Islet precursor cell (in vitro differentiated cells): ENCODE measurements at places on chromosomes 3 and 15.

GRCh38 chr15:101121511-101122090 is 130.2 kb downstream of the CHSY1 start:
- DNase-seq: peak; percentile 92

DNA sequence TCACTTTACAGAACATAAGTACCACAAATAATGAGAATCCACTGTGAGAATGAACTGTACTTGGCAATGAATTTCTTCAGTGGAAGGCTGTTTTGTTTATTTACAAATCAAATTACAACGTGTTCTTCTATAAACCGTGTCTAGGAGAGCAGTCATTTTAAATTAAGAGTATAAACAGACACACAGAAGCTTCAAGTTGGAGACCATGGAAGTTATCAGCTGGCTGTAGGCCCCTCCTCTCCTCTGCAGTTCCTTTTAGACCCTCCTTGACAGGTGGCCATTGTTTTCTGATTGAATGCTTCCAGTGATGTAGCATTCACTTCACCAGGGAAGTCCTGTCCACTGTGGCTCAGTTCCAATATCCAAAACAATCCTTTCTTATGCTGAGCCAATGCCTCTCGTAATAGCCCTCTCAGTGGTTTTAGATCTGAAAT is 7.3 kb upstream of the MAPK6 start:
- DNase-seq: no peak

DNA sequence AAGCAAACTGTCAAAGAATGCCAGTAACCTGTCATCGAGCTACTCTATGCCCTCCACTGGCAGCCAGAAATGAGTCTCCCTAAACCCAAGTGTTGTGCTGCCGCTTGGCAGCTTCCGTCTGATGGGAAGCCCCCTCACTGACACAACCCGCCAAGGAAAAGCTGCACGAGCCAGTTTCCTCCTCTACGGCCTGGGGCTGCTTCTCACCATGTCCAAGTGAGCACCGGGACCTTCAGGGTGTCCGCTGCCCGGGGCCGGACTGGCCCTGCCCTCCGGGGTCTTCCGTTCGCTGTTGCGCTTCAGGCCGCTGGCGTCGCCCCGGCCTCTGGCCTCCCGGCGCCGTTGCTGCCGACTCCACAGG is 490 bp downstream of the TOMM70 start:
- DNase-seq: peak; percentile 57

DNA sequence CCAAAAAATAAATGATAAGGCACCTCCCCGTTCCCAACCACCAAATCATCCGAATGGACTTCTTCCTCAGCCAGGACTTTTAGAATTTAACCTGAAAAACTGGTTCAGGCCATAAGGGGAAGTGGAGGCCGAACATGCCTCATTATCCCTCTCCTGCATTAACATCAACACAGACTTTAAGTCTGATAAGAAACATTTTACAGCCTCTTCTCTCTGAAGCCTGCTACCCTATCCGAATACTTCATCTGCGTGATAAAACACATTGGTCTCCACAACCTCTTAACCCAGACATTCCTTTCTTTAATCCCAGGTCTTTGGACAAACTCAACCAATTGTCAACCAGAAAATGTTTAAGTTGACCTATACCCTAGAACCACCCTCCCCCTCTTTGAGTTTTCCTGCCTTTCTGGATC is 850 bp upstream of the SLC41A3 start:
- DNase-seq: no peak

DNA sequence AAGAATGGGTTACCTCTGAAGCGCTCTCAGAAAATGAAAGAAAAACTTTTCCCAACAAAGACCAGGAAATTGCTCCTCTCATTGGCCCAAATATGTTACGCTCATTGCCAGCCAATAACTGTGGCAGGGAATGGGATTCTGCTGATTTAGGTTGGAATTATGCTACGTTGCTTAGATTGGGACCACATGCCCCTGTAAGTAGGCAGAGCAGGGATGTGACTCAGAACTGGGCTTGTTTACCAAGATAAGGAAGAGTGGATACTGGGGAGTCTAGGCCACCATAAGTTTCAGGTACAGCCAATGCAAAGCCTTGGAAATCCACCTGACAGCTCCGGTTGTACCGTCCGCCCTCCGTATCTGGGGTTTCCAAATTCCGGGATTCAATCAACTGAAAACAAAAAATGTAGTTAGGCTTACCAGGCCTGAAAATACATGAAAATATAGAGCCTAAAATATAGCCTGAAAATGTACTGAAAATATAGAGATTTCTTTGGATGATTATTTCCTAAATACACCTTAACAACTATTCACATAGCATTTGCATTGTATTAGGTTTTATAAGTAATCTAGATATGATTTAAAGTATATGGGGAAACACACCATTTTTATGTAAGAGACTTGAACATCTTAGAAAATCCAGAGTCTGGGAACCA is 1.5 kb upstream of the TCF12 start:
- no peak for DNase-seq

DNA sequence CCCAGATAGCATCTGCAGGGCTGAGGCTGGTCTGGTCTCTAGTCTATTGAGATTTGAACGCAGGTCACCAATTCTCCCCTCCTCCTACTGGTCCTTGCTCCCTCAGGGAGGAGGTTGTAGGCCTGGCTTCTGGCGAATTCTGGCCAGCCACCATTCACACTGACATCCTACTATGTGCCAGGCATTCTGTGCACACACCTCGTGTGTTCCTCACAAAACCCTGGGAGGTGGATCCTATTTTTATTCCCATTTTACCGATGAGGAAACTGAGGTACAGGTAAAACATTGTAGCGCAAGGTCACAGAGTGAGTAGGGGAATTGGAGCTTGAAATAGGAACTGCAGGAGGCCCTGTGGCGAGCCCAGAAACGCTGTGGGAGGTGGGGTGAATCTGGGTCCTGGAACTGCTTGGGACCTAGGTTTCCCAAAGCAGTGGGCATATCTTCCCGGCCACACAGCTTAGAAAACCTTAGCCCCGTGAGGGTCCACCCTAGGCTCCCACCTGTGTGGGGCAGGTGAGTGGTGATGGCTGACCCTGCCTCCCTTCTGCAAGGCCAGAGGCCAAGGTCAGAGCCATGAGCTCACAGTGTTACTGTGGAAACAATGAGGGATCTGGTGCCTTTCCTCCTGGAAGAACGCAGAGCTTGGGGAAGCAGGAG is 4.8 kb upstream of the ATP2B2 start:
- no peak for DNase-seq

DNA sequence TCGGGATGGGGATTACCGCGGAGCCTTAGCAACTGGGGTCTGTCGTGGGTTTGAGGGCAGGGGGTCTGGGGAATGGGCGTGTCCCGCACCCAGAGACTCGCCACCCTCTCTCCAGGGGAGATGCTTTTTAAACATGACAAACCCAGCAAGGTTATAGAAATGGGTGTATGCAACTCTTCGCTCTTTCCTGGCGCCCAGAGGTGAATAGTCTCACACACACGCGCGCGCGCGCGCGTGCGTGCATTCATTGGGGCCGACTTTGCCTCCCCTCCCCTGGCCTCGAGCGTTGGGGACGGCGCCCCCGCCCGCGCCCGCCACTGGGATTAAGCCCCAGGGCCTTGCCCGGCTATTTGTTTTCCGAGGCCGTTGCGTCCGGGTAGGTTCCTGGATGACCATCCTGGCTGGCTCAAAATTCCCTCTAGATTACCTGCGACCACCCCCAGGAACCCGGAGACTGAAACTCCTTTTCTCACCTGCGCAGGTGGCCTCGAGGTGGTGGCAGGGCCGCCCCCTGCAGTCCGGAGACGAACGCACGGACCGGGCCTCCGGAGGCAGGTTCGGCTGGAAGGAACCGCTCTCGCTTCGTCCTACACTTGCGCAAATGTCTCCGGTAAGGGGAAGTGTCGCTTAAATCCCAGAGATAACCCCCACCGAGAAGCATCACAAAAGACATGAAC is 777 bp downstream of the GPR160 start:
- DNase-seq: peak; percentile 61

DNA sequence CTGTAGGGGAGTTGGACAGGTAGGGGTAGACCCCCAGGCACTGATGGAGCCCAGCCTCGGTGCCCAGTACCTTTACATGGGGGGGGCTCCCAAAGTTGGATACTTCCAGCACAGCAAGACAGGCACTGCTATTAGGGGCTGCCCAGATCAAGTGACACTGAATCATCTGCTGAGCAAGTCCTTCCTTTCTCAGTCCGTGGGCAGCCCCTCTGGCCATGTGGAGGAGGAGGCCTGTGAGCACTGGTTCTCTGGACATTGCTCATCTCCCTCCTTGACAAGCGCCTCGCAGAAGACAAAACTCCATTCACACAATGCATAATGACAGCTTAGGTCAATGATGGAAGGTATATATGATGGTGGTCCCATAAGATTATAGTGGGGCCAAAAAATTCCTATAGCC is 35.7 kb downstream of the EEFSEC start:
- no peak for DNase-seq

GRCh38 chr3:62433396-62433795 is 60.0 kb upstream of the FEZF2 start:
- DNase-seq: no peak

DNA sequence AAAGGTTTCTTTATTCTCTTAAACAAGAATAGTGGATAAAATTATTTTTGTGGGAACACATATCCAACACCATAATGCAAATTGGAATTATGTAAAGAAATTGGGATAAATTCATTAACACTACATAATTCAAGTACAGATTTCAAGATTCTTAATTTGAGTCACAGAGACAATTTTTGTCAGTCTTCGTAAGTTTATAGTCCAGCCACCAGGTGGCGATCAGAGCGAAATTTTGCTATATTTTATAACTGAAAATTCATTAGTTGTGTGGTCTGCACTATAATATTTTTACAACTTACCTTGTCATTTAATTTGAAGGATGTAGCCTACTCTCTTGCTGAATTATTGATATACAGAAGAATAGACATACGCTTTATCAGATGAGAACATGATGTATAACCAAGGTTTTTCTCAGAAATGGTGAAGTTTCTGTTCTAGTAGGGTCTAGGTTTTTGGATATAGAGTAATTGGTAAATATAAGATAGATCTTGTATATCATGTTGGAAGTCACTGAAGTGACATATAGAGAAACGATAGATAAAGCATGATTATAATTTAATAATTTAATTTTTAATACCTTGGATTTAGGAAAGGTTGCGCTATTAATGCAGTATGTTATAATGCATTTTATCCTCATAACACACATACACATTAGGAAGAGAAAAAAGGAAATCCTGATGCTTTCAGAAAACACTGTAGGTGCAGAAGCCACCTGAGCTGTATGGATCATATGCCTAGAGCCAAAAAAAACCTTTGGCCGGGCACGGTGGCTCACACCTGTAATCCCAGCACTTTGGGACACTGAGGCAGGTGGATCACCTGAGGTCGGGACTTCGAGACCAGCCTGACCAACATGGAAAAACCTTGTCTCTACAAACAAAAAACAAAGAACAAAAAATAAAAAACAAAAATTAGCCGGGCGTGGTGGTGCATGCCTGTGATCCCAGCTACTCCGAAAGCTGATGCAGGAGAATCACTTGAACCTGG is 31.7 kb downstream of the PLSCR4 start:
- DNase-seq: no peak

DNA sequence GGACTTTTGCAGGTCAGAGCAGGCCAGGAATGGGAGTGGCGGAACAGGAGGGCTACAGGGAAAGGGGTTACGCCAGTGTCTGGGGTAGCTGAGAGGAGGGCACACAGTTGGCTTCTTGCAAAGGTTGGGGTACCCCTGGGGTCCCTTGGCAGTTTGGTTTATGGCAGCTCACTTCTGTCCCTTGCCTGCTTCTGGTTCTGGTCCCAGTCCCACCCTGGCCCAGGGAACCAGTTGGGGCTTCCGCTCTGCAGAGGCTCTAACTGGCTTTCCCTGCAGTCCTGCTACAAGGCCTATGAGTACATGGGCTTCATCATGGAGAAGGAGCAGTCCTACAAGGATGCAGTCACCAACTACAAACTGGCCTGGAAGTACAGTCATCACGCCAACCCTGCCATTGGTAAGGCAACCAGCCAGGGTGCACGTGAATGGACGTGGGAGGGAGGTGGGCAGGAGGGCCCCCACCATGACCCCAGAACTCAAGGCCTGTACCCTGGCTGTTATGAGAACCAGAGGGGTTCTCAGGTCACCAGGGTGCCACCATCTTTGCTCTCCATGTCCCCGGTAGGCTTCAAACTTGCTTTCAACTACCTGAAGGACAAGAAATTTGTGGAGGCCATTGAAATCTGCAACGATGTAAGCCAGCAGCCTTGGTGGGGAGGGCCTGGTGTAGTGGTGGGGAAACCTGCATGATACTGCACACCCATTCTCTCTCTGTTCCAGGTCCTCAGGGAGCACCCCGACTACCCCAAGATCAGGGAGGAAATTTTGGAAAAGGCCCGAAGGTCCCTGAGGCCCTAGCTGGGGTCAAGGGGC is 15.2 kb downstream of the CSRNP1 start:
- DNase-seq: peak; percentile 59

DNA sequence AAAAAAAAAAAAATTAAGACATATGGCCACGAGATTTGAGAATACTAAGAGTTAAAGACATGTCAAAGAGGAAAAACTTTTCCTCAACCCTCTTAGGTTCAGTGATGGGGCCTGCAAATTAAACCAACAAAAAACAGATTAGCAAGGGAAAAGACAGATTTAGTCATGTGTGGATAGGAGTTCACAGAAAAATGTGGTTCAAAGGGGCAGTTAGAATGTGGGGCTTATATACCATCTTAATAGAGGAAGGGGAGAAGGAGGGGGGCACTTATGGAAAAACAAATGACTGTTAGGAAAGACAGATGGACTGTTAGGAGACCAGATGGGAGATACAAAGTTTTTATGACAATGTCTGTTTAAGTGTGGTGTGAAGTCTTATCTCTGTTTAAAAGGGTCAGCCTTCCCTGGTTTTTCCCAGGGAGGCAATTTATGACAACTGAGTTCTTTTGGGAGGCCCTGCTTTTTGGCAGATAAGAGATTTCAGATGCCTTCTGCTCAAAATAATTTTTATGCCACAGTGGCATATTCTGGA is 68.7 kb upstream of the FURIN start:
- no peak for DNase-seq

DNA sequence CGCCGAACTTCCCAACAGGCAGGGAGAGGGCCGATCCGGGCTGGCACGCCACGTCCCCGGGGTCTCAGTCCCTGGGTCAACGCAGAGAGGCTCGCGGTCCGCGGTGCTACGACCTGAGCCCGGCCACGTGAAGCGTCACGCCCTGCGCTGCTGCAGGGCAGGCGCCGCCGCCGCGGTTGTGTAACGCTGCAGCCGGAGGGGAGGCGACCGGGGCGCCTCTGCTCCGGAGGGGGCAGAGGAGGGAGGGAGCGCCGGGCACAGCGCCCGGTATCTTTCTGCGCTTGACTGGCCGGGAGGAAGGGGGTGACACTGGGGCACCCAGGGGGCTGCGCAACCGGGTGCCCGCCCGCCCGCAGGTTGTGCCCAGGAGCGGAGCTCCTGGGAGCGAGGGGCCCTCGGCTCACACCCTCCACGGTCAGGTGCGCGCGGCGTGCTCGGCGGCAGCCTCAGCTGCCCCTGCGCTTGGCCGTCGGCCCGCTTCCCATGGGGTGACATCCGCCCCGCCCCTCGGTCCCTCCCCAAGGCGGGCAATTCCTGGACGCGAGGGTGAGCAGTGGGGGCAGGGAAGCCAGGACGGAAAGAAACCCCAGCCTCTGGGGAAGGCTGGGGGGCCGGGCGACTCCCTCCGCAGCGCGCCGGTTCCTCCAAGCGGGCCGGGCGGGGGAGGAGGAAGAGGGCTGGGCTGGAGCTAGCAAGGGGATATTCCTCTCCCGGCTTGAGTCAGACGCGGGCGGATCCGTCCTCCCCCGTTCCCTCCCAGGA is 852 bp upstream of the BHLHE40 start:
- DNase-seq: peak; percentile 81

- no peak for DNase-seq
Observed at GRCh38 chr15:22956257-22956977, 23.8 kb downstream of the CYFIP1 start.

GRCh38 chr15:47383102-47383501 is 334.2 kb upstream of the SEMA6D start:
- no peak for DNase-seq

- peak; percentile 95 for DNase-seq
Observed at GRCh38 chr15:63870487-63871209, 36.9 kb upstream of the HERC1 start.
